ENCODE measurements at places on chromosomes 12 and 14.

DNA sequence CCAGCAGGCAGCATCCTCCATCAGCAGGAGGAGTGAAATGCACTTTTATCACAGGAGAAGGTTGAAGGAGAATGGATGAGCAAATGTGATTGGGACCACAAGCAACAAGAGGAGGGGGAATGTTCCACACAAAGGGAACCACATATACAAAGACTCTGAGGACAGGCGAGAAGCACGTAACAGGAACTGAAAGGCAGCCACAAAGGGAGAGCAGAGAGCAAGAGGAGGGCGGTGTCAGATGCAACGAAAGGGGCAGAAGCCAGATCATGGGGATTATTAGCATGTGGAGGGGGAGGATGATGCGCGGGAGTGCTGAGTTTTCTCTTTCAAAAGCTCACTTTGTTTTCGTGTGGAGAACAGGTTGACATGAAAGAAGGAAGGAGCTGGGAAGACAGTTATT, 241.1 kb downstream of the SPTSSA start:
- DNase-seq = no peak

DNA sequence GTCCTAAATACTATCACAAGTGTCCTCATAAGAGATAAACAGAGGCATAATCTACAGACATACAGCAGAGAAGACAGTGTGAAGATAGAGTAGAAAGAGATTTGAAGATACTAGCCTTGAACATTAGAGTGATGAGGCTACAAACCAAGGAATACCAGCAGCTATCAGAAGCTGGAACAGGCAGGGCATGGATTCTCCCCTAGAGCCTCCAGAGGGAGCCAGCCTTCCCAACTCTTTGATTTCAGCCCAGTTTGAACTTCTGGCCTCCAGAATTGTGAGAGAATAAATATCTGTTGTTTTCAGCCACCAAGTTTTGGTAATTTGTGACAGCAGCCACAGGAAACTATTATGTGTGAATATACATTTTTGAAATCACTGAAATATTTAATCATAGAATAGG, 47.2 kb downstream of the CCDC91 start:
- no peak for DNase-seq

- no peak for DNase-seq
Measured at GRCh38 chr12:24918596-24918995, 30.3 kb downstream of the BCAT1 start.

GRCh38 chr12:28253161-28253641, 62.9 kb downstream of the CCDC91 start:
- no peak for DNase-seq

GRCh38 chr12:115155665-115156645, 472.0 kb upstream of the TBX3 start:
- DNase-seq = no peak

DNA sequence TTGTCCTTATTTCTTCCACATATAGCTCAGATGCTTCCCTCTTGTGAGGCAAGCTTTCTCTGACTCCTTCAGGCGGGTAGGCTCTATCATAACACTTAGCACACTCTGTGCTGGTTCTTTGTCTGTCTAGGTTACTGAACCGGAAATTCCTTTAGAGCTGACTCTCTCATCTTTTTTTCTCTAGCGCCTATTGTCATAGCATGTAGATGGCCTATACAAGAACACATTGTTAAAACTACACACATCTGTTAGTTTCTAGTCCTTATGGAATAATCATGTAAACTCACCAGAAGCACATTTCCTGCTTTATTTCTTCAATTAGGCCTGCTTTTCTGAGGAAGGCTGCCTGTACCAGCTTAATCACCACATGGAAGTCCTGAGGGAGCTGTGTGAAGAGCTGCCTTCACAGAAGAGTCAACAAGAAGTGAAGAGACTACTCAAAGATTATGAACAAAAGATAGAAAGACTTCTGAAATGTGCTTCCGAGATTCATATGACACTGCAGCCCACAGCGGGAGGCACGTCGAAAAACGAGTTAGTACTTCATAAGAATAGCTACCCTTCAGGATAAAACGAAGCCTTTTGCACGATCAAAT, 143.9 kb downstream of the SYNE2 start:
- DNase-seq = no peak

DNA sequence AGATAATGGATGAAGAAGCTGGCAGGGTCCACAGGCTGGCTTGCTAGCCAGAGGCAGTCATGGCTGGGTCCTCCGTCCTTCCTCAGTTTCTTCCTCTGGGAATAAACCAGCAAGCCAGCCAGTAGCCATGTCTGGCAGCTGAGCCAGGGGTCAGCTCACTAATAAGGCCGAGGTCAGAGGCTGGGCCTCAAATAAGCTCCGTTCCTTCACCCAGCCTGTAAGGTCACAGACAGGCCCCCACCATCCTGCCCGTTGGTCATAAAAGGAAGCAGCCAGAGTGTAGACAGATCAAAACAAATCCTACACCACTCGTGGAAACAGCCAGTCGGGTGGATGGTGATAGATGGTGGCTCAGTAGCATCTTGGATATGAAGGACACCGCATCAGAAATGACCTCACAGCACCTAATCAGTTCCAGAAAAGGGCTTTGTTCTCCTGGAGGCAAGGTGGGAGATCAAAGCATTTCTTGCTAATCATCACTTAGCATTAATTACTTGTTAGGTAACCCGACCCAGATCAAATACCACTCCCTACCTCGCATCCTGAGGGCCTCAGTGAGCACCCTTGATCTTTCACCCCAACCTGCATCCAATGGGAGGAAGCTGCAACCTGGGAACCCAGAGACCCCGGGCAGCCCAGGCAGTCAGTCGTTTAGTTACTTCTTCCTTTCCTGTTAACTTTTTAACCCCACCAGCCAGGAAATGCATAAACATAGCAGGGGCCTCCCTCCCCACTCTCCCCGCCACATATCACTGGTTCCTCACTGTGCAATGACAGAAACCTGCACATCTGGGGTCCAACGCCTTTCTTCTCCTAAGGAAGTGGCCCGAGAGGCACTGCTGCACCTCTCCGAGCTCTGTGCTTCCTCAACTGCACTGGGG, 90.2 kb downstream of the KDM2B start:
- no peak for DNase-seq

- DNase-seq = no peak
Measured at GRCh38 chr12:67099858-67100257, 169.3 kb upstream of the CAND1 start.

DNA sequence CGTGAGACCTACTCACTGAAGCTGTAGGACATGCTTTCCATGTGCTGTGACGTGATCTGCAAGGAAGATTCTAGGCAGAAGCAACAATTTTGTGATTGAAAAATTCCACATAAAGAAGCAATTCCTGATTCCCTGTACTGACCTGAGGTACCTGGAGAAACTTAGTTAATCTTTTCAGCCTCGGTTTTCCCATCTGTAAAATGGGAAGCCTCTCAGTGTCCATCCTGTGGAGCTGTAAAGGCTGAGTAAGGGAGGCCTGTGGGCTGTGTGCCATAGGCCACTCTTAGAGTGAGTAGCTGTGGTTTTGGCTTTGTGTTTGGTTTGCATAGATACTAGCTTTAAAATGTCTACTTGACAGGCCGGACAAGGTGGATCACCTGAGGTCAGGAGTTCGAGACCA, 50.7 kb downstream of the SFSWAP start:
- no peak for DNase-seq

GRCh38 chr14:99982537-99983250, 82.5 kb upstream of the EVL start:
- peak; percentile 45 for DNase-seq

- DNase-seq = no peak
Measured at GRCh38 chr12:111505601-111506036, 93.5 kb downstream of the ATXN2 start.

DNA sequence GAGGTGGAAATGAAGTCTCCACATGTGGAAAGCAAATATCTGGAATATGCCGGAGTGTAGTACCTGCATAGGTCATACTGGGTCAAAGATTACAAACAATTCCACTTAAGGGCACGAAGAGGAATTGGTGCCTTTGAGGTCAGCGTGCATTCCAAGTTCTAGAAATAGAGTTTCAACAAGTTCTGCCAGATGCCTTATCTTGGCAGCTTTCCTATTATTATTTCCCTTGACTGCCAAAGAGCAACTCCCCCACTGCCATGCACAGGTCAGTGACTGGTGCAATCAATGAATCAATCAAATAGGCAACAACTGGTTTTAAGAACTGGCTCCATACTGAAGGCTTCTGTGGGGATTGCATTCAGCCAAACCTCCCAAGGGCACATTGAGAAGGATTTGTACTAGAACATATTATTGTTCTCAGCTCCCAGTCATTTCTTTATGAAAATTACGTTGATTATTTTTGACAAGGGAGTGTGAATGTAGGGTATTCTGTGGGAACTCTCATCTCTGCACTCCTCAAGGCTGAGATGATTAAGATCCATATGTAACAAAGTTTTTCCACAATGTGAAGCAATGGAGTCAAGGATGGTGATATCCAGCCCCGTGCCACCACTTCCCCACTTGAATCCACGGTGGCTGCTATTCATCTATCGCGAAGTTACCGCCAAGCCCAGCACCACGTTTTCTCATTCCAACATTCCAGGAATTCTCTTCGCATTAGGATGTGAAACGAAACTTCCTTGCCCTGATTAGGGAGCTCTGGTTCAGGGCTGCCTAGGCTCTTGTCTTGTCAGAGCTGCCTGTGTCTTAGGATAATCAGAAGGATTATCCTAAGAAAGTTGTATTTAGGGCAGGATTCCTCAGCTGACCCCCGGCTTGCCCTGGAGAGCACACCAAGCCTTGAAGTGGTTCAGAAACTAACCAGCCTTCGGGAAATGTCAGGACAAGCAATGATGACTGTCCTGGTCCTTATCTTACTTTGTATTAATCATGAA, 115.1 kb upstream of the PCED1B start:
- no peak for DNase-seq
